CMK (cell line): ENCODE measurements at places on chromosomes 6 and 20.

- no peak for DNase-seq
Observed at GRCh38 chr6:30121446-30122366, 8.8 kb upstream of the TRIM31 start.

GRCh38 chr6:85192186-85192585 is 257.7 kb upstream of the NT5E start:
- no peak for DNase-seq

- DNase-seq, result no peak
Observed at GRCh38 chr20:57891014-57891413, 181.2 kb upstream of the PMEPA1 start.

DNA sequence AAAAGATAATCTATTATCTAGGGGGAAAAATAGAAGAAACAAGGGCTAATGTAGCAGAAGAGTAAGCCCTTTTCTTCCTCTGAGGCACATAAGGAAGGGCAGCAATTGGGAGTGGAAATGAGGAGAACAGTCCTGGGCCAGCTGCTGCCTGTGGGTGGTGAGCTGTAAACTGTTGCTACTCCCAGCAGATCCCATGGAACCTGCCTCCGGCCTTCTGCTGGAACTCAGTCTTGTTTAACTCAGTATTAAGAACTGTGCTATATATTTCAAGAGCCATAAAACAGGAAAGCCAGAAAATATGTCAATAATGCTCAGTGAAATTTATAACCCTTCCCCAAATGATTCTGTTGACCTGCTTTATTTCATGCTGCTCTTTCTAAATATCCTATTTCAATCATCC is 464.2 kb downstream of the COL12A1 start:
- no peak for DNase-seq

- no peak for DNase-seq
Observed at GRCh38 chr20:18731940-18732339, 81.6 kb upstream of the SCP2D1 start.

- no peak for DNase-seq
Observed at GRCh38 chr20:35307666-35308653, 15.7 kb upstream of the FAM83C start.

GRCh38 chr6:95091823-95092436 is 485.4 kb upstream of the MANEA start:
- DNase-seq, result no peak

DNA sequence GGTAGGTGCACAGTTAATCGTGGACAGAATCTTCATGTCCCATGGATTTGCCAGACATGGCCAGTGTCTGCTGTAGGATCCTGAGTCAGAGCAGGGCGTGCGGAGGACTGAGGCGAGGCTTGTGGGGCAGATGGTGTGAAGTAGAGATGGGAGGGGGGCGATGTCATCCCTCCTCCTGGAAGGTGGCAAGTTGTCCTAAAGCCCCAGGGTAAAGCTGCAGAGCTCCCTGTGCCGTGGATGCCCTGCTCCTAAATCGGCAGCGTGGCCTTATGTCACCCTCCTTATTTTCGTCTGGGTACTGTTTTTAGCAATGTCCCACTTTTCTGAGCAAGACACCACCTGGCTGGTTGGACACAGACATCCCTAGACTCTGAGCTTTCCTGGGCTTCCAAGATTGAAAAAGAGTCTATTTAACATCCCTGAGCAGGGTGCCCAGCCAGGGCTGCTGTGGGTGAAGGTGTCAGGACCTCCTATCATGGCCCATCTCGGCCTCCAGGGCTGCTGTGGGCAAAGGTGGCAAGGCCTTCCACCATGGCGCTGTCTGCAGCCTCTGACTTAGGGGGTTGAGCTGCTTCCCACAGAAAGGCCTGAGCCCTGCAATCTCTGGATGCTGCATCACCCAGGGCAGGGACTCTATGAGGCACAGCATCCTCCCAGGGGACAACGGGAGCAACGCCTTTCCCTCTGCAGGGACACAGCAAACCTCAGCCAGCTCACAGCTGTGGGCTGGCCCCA is 145.4 kb downstream of the TTLL2 start:
- no peak for DNase-seq

DNA sequence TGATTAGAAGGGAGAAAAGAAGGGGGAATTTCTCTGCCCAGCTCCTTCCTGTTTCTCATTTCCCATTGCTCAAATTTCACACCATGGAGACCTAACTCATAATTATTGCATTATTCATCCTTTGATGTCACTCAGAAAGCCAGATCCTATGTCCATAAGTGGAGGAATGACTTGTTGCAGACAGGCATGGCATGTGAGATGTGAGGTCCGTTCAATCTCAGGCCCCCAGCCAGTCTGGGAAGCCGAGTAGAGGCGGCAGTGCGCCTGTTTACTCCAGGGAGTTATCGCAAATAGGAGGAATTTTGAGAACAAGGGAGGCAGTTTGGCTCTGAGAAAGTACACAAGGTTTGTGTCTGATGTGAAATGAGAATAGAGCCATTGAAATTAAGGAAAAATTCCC is 26.9 kb upstream of the MOCS1 start:
- no peak for DNase-seq
